ENCODE measurements at places on chromosomes 5 and 9.

DNA sequence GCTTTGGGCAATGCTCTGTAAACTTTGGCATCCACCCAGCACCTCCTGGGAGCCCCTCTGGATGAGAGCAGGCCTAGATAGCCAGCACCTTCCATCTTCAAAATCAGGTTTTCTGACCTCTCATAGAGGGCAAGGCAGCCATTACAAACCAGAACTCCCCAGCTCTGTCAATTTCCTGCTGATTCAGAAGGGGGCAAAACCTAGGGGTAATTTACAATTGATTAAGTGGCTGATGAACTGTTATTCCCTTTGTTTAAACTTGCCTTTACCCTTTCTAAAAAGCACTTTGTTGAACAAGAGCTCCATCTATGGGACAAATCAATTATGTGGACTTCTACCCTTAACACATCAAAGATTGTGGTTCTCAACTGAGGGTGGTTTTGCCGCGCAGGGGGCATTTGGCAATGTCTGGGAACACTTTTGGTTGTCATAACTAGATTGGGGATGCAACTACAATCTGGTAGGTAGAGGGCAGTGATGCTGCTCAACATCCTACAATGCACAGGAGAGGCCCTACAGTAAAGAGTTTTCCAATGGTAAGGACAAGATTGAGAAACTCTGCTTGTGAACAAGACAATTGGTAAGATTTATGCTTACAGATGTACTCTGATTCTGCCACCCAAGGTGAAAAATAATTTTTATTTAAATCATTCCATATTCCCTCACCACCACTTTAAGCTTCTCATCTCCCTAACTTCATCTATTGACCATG, 184.1 kb downstream of the MARCHF11 start:
- peak; percentile 24 for DNase-seq

- no peak for DNase-seq
Observed at GRCh38 chr5:132941331-132941730, 22.1 kb downstream of the AFF4 start.

DNA sequence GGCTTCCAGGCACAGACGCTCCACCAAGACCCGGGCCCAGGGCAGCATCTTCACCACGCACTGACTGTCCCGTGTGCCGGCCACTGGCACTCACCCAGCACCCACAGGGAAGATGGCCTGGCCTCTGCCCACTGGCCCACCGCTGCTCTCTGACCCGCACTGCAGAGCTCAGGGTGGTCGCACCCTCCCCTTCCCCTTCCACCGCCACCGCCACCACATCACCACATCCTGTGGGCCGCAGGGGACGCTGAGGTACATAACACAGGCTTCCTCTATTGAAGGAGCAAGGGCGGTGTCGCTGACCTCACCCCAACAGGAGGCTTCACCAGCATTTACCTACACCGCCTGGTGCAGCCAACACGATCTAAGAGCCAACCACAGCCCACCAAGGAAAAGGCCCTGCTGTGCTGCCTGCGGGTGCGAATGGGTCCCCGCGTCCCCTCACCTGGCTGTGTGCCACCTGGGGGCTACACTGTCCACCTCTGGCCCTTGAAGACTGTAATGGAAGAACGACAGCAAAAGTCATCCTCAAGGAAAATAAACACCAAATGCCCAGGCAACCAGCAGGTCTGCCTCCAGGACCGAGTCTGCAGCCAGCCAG, 101.8 kb downstream of the CAMSAP1 start:
- no peak for DNase-seq

GRCh38 chr9:123769719-123770118, 160.2 kb downstream of the DENND1A start:
- peak; percentile 18 for DNase-seq

- no peak for DNase-seq
Observed at GRCh38 chr9:127968042-127968441, 12.7 kb downstream of the EEIG1 start.

DNA sequence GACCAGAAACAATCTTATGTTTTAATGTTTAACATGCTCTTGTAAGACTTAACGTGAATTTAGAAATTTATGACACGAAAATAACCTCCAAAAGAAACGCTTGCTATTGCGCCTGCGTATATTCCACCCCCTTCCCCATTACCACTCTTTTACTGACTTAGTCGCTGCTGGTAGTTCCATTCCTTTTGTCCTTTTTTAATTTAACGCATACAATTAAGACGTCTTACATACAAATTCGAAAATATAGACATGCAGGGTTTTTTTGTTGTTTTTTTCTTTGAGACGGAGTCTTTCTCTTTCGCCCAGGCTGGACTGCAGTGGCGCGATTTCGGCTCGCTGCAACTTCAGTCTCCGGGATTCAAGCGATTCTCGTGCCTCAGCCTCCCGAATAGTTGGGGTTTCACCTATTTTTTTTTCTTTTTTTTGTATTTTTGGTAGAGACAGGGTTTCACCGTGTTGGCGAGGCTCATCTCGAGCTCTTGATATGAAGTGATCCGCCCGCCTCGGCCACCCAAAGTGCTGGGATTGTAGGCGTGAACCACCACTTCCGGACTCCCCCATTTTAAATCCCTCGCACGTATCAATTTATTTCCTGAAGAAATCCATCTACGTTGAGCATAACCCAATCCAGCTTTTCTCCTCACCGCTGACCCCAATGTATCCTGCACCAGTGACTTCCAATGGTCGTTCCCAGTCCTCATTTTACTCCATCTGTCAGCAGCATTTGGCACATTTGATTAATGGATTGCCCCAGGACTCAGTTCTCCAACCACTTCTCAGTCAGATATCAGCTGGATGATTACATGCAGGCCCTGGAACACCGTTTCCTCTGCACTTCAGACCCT, 684 bp upstream of the MED7 start:
- DNase-seq, result peak; percentile 8

DNA sequence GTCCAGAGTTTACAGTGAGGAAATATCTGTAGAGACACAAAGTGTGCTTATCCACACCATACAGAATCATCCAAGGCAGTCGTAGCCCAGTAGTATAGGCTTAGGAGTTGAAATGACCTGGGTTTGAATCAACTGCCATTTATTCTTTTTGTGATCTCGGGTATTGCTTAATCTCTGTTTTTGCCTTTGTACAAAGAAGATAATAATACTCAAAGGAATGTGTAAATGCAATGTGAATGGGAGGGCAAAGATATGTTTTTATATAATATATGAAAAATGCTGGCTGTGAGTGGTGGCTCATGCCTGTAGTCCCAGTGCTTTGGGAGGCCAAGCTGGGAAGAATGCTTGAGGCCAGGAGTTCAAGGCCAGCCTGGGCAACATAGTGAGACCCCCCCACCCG, 141.1 kb downstream of the SPATA31D1 start:
- DNase-seq, result no peak

DNA sequence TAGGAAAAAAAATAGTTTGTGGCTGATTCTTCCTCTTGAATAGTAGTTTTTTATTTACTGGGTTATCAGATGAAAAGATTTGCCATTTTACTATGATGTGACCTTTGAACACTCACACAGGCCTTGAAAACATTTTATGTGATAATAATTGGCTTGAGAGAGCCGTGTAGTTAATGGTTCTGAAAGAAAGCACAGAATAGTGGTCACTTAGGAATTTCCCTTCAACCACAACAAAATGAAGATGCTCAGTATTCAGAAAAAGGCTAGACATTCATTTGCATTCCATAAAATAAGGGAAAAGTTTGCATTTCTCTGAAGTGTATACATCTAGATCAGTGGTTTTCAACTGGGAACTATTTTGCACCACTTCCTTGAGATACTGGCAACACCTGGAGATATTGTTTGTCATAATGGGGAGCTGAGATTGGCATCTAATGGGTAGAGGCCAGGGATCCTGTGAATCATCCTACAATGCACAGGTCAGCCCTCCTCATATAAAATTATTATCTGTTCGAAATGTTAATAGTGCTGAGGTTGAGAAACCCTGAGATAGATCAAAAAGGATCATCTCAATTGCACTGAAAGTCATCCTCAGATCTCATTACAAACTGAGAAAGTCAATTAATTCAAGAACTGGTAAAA, 446.4 kb upstream of the CCNG1 start:
- DNase-seq, result no peak
